Panc1 (cell line): ENCODE measurements at places on chromosomes 12 and 14. TPM values are rescaled to one million over a fixed set of nuclear protein-coding genes. Genes with fewer than 3 reads are reported as not detected.

- no peaks in the 10 kb centered on the region for H3K27me3 ChIP-seq
- H3K4me3 ChIP-seq, result no peak overlapping the region
- H3K27ac ChIP-seq, result peak overlapping the region; percentile 20; the same call in 1 of the 2 replicates
- peaks cover 13% of the 10 kb centered on the region for H3K4me1 ChIP-seq
- H3K36me3 ChIP-seq, result no peaks in the 10 kb centered on the region
Measured at GRCh38 chr12:116689979-116690744, 47.7 kb downstream of the SPRING1 start.

DNA sequence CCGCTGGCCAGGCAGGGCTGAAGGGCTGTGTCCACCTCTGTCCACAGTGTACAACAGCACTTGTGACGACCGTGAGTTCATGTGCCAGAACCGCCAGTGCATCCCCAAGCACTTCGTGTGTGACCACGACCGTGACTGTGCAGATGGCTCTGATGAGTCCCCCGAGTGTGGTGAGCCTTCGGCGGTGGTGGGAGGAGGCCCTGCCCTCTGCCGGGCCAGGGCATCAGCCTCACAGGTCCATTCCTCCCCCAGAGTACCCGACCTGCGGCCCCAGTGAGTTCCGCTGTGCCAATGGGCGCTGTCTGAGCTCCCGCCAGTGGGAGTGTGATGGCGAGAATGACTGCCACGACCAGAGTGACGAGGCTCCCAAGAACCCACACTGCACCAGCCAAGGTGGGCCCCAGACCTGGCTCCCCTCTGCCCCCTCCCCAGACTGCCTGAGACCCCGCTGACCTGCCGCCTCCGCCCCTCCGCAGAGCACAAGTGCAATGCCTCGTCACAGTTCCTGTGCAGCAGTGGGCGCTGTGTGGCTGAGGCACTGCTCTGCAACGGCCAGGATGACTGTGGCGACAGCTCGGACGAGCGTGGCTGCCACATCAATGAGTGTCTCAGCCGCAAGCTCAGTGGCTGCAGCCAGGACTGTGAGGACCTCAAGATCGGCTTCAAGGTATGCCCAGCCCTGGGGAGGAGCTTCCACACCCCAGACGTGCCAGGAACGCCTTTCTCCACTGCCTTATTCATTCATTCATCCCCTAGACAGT lies 20.8 kb upstream of the NXPH4 start:
- no peak overlapping the region for H3K27ac ChIP-seq
- no peaks in the 10 kb centered on the region for H3K36me3 ChIP-seq
- no peak for DNase-seq
- H3K4me1 ChIP-seq, result no peaks in the 10 kb centered on the region
- H3K27me3 ChIP-seq, result no peaks in the 10 kb centered on the region

DNA sequence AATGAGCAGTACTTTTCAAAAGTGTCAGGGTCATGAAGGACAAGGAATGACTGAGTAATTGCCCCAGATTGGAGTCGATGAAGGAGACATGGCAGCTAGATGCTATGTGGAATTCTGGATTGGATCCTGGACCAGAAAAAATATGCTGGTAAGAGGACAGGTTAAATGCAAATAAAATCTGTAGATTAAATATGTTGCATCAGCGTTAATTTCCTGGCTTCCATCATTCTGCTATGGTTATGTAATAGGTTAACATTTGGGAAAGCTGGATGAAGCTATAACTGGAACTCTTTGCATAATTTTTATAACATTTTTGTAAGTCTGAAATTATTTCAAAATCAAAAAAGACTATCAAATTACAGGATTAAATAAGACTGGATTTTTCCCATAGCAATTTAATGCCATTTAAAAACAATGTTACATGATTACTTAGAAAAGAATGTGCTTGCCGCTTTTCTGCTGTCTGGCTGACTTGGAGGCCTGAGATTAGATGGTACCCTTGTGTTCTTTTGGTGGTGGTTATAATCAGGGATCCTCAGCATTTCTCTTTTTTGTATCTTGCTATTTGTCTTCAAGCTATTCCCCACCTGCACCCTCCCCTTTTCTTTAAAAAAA lies 65.1 kb downstream of the FBXW8 start:
- no peaks in the 10 kb centered on the region for H3K27me3 ChIP-seq
- H3K27ac ChIP-seq, result no peak overlapping the region
- H3K4me1 ChIP-seq, result no peaks in the 10 kb centered on the region
- DNase-seq, result no peak
- H3K36me3 ChIP-seq, result no peaks in the 10 kb centered on the region

GRCh38 chr14:68793734-68794129 lies 865 bp upstream of the ZFP36L1 start:
- H3K27me3 ChIP-seq, result no peaks in the 10 kb centered on the region
- peaks cover 16% of the 10 kb centered on the region for H3K4me1 ChIP-seq
- H3K4me3 ChIP-seq, result peak overlapping the region; percentile 84
- peak overlapping the region; percentile 98 for H3K27ac ChIP-seq
- no peak for DNase-seq
- H3K36me3 ChIP-seq, result peaks cover 16% of the 10 kb centered on the region

The TMEM132C gene
- not detected for total RNA-seq

The PPP4R4 gene
- total RNA-seq, result 1.1 TPM
